ENCODE measurements at places on chromosomes 11 and 22.
A peak's percentile ranks its signal among the peaks of the same experiment; 100 is the strongest.

GRCh38 chr22:37462436-37462835 is 23.7 kb downstream of the MFNG start:
- DNase-seq, result no peak

GRCh38 chr11:121291896-121292494 is 576 bp upstream of the SC5D start:
- DNase-seq, result peak; percentile 12

- DNase-seq, result no peak
These were observed 2.5 kb downstream of the SELENOM start for GRCh38 chr22:31104869-31105268.

DNA sequence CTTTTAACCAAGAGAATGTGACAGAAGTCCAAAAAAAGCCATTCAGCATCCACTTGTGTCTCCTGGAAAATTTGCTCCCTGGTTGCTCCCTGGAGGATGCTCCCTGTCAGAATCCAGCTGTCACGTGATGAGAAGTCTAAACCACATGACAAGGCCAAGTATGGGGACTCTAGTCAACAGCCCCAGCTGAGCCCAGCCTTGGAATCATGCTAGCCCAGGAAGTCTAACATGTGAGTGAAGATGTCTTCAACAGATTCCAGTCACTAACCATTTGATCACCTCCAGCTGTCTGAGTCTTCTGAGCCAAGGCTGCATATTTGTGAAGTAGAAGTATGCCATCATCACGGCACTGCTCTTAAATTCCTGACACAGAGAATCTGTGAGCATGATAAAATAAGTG is 4.2 kb downstream of the OR56B4 start:
- no peak for DNase-seq

DNA sequence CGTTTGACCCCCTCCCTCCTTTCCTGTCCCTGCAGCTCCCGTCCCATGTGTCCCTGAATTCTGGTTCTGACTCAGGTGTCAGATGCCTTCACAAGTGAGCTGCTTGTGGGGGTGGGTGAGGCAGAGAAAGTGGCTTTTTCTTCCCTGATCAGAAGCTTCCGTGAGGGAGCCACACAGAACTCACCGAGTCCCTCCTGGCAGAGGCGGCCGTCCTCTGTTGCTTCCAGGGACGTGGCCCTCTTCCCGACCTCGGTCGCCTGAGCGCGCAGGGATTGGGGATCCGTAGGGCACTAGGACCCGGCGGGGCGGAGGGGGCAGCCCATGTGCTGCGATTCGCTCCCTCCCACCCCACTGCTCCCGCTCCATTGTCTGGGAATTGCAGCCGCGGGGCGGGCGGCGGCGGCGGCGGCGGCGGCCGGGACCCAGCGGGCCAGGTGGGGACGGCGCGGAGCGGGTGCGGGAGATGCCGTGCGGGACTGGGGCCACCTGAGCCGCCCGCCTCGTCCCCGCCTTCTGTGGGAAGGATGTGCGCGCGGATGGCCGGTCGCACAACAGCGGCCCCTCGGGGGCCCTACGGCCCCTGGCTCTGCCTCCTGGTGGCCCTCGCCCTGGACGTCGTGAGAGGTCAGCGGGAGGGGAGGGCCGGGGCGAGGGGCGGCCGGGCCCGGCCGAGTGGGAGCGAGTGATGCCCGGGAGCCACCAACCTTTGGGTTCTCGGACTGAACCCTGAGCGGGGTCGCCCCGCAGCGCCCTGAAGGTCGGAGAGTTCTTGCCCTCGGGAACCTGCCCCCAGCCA is at the start of gene TMEM132A:
Gene TMEM132A, plus strand, starts transcription at position 351 of the 796 bp plus-strand sequence. Its CDS starts 174 bp downstream, at position 525.
- peak; percentile 54 for DNase-seq

- no peak for DNase-seq
These were observed 308.7 kb downstream of the DDX10 start for GRCh38 chr11:108973402-108974162.

- DNase-seq, result no peak
These were observed 80.5 kb upstream of the GNAZ start for GRCh38 chr22:22989856-22990255.

- DNase-seq, result no peak
These were observed 58.3 kb upstream of the SORL1 start for GRCh38 chr11:121393855-121394254.

GRCh38 chr22:21984793-21985192 is 2.2 kb upstream of the TOP3B start:
- no peak for DNase-seq

DNA sequence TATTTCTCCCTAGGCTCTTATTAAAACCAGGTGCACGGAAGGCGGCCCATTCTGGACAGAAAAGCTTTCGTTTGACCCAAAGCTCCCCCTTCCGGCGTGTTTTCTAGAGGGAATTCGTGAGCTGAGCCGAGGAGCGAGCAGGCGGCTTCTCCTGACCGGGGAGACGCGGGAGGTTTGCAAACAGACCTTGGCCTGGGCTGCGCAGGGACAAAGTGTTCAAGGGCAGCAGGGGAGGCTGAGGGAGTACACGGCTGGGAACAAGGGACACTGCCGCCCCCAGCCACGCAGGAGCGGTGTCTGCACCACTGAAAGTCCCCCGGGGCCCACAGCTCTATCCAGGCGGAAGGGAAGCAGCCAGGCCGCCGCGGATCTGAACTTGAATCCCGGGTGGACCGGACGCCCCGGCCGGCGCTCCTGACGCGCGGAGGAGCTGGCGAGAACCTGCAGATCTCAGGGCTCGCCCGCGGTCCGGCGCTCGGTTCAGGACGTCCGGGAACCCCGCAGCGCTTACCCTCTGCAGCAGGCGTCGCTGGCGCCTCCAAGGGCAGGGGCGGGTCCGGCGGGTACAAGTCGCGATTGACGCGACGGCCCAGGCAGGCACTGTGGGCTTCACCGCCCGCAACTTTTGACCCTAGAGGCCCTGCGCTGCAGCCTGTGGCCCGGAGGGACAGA is 101.9 kb downstream of the WT1 start:
- no peak for DNase-seq

DNA sequence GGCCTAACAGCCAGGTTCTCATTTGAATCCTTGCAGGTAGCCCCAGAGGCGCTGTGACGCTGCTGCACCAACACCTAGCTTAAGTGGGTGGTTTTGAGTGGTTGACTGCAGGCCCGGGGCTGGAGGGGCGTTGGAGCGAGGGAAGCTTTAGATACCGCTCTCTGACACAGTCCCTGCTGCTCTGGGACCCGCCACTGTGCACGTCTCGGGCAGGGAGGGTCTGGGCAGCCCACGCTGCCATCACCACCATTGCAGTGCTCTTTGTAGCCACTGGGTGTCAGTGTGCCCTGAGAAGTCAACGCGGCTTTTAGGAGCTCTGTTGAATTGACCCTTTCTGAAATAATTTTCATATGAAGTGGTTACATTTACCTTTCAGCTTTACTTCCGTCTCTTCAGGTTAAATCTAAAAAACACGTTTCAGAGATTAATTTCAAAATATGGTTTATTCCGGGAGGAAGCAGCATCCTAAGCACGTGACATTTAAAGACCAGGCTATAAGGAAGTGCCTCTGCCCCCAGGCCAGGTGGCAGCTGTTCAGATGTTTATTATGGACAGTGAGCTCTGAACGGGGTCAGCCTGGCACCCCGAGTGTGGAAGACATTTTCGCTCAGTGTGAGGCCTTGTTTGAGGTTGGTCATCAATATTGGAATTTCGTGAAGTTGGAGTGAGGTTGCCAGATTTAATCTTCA is 30.9 kb upstream of the PARVB start:
- peak; percentile 35 for DNase-seq

DNA sequence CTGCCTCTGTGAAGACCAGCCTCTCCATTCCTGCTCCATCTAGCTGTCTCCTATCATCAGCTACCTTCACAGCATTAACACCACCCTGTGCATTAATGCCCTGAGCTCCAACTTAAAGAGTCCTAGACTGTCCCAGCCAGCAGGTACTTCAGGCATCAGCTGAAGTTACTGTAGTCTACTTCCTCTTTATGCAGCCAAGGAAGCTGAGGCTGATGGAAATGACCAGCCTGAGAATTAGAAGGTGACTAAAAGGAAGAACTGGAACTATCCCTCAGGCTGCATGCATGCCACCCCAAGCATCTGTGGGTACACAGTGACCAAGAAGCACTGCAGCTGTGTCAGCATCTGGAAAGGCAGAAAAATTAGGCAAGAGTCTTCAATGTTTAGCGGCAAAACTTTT is 28.2 kb downstream of the MS4A10 start:
- DNase-seq, result no peak

- no peak for DNase-seq
These were observed 48.9 kb downstream of the APOL1 start for GRCh38 chr22:36301851-36302250.

GRCh38 chr11:12329797-12330196 is 47.6 kb upstream of the PARVA start:
- DNase-seq, result no peak

DNA sequence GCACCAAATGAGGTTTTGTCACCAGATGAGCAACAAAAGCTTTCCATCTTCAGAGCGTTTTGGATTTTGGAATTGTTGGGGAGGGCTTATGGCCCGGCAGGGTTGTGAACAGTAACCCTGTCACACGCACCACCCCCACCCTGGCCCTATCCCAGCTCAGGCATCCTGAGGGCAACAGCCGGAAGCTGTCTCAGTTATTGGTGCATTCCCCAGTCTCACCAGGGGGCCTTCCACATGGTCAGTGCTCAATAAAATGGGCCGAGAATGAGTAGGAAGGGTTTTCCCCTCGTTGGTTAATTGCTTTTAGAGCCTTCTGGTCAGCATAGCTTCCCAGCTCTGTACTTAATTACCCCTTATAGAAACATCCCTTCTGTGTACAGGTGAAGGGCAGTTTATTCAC is 46.0 kb downstream of the LRP5 start:
- no peak for DNase-seq

GRCh38 chr11:1570531-1570895 is 1.6 kb downstream of the DUSP8 start:
- DNase-seq, result no peak

GRCh38 chr22:29254286-29254660 is 13.5 kb downstream of the RHBDD3 start:
- DNase-seq, result no peak

GRCh38 chr11:12469451-12469850 is 92.1 kb downstream of the PARVA start:
- no peak for DNase-seq

GRCh38 chr11:114136686-114137640 is 77.5 kb downstream of the ZBTB16 start:
- no peak for DNase-seq

DNA sequence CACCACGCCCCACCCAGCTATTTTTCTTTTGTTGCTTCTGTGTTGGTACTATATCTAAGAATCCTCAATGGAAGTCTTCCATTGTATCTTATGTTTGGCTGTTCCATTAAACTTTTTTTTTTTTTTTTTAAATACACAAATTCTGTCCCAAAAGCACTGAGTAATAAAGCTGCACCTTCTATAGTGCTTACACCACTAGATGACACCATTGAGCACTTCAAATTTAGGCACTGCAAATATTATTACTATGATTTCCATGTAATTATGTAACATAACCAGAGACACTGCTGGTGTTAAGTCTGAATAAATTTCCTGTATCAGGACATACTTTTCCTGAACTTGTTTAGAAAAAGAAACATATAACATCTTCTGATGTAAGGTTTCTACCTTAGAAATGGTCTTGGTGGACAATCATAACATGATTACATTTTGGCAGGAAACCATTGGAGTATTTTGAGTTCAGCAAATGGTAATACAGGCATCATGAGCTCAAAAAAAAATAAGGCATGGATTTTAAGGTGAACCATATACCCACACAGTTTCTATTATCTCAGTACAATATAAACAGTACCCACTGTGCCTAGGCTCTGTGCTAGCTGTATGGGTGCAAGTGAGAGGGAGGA is 110.5 kb downstream of the ATG16L2 start:
- no peak for DNase-seq

- peak; percentile 65 for DNase-seq
These were observed 4.0 kb downstream of the POU2AF3 start for GRCh38 chr11:111302298-111302697.

GRCh38 chr11:110069158-110069737 is 23.9 kb upstream of the ZC3H12C start:
- peak; percentile 61 for DNase-seq

GRCh38 chr11:70383664-70384565 is 14.4 kb upstream of the CTTN start:
- no peak for DNase-seq

GRCh38 chr11:17691550-17691949 is 27.8 kb upstream of the MYOD1 start:
- DNase-seq, result no peak

- DNase-seq, result no peak
These were observed 37.3 kb upstream of the SLC22A12 start for GRCh38 chr11:64553554-64554201.

DNA sequence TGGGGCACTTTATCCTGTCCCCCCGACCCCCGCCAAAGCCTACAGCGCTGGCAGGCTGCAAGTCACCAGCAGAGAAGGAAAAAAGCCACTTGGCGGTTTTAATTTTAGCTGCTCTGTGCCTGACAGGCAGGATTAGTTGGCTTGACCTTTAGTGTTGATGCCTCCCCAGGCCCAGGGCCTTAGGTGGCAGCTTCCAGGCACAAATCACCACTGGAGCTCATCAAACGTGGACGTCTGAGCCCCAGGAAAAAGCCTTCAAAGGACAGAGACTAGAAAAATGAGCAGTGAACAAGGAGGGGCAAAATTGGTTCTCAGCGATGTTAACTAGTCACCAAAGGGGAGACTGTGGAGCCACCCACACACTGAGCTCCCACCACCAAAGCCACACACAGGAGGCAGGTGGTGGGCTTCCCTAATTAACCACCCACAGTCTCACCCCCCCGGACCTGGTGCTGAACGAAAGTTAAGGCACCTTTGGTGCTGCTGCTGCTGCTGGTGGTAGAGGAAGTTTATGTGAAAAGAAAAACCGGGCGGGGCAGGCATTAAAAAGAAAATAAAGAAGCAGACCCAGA is 4.4 kb upstream of the PYGM start:
- no peak for DNase-seq

- no peak for DNase-seq
These were observed 153.4 kb downstream of the JRKL start for GRCh38 chr11:96543177-96543576.

DNA sequence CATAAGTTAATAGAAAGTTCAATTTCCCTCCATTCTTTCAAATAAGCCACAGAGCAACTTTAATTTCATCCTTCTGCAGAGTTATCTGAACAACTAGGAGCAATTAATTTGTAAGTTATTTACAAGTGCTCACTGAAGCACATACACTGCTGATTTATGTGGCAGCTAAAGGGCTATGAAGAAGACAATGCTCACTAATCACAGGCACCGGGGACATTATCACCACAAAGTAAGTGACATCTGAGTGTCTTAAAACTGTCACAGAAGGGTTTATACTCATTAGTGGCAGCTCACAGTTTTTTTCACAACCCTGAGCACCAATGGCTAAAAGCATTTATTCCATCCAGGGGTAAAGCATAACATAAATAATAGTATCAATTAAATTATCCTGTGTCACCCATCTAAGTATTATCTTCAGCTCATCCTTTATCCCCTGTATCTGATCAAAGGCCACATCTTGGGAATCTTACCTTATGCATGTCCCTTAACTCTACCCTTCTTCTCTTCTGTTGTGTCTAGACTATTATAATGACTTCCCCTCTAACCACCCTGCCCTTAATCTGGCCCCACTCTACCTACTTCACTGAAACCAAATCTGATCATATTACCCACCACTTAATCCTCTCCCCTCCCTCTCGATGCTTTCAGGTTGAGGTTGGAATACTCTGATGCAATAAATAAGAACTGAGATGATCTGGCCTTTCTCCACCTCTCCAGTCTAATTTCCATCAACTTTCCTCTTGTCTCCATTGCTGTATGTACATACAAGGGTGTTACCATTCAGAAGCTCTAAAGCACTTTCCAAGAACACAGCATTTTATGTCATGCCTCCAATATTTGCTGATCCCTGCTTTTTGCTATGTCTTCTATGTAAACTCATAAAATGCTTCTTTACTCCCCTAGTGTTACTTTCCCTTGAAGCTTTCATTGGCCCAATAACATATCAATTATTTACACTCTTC is 252.7 kb downstream of the CASP12 start:
- no peak for DNase-seq

Data from SHP77 (cell line).